Central memory CD8-positive, alpha-beta T cell (primary cell): ENCODE measurements at places on chromosomes 13 and 19.

- H3K4me3 ChIP-seq = no peak overlapping the region
- H3K36me3 ChIP-seq = no peaks in the 10 kb centered on the region
- H3K27ac ChIP-seq = no peak overlapping the region
- H3K27me3 ChIP-seq = peaks cover 23% of the 10 kb centered on the region
- H3K4me1 ChIP-seq = peaks cover 15% of the 10 kb centered on the region
- no peak for DNase-seq
These were observed 32.2 kb upstream of the TM9SF2 start for GRCh38 chr13:99469041-99469440.

DNA sequence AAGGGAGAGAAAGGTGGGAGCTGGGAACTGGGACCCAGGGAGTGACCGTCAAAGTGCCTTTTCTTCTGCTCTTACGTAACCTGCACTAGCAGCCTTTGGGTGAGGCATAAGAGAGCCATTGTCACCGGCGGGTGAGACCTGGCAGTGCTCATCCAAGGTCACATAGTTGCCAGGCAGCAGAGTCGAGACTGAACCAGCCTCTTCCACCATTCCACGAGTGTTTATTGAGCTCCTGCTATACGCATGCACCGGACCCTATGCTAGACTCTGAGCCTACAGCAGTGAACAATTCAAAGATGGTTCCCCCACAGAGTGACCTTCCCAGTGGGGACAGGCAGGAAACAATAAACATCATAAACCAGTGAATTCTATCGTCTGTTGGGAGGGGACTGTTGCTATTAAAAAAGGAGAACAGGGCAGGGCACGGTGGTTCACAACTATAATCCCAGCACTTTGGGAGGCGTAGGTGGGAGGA is 18.6 kb upstream of the STRN4 start:
- no peak for DNase-seq
- H3K4me1 ChIP-seq = peaks cover 6% of the 10 kb centered on the region
- no peaks in the 10 kb centered on the region for H3K27me3 ChIP-seq
- H3K27ac ChIP-seq = no peak overlapping the region
- H3K36me3 ChIP-seq = peaks cover 4% of the 10 kb centered on the region
- H3K4me3 ChIP-seq = no peak overlapping the region

GRCh38 chr19:11586331-11586730 is 8.9 kb upstream of the ACP5 start:
- H3K27me3 ChIP-seq = no peaks in the 10 kb centered on the region
- no peak overlapping the region for H3K27ac ChIP-seq
- H3K36me3 ChIP-seq = no peaks in the 10 kb centered on the region
- no peak for DNase-seq
- H3K4me1 ChIP-seq = peaks cover 16% of the 10 kb centered on the region

DNA sequence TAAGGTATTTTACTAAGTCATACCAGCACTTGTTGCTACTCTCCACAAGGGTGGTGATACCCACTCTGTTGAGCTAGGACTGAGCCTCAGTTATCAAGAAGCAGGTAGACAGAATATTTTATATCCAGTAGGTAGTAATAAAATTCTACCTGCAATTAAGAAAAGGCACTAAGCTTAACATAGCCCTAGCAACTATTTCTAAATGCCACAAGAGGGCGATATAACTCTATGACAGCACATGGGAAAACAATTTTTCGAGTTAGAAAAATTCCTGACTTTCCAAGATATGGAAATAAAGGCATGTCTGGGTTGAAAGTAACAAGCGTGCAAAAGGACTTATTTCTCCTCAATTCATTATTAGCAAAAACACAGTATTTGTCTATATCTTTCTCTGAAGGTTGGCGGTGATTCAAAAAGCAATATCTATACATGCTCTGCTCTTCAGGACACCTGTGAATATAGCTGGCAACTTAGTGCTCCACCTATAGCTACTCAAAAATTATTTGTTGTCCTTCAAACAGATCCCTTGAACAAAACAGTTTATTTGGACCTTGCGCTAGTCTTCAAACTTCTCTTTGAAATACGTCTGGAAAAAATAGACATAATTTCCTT is 14.7 kb downstream of the CCDC169 start:
- no peaks in the 10 kb centered on the region for H3K27me3 ChIP-seq
- H3K4me3 ChIP-seq = no peak overlapping the region
- no peak for DNase-seq
- no peaks in the 10 kb centered on the region for H3K36me3 ChIP-seq

DNA sequence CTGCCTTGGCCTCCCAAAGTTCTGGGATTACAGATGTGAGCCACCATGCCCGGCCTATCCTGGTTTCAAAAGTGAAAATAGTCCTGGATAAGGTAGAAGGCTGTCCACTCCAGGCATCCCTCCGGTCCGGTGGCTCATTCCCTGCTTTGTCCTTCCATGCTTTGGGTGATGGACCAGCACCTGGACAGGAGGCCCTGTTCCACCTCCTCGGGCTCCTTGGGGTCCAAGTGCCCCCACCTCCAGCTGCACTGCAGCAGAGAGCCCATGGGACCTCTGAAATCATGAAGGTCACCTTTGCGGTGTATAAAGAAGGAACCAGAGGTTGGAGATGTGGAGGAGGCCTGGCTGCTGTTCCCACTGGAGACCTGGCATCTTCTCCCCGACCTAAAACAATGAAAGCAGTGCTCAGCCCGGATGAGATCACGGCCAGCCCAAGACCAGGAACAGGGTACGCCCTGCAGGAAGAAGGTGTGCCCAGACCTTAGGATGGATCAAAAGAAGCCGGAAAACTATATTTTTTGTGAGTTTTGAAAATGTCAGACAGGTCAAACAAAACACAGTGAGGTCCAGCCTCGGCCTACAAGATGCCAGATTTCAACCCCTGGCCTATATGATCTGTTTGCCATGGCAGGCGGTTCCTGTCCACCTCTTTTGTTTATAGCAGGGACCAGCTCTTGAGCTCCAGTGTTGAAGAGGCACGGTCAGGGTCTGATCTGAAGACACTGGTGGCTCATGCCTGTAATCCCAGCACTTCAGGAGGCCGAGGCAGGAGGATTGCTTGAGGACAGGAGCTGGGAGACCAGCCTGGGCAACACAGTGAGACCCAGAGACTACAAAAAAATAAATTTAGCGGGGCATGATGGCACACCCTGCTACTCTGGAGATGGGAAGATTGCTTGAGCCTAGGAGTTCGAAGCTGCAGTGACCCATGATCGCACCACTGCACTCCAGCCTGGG is 5.8 kb downstream of the LSR start:
- no peak overlapping the region for H3K27ac ChIP-seq
- H3K36me3 ChIP-seq = peaks cover 19% of the 10 kb centered on the region
- H3K4me3 ChIP-seq = no peak overlapping the region
- peaks cover 4% of the 10 kb centered on the region for H3K27me3 ChIP-seq

GRCh38 chr13:34900288-34900739 is 41.8 kb upstream of the NBEA start:
- H3K27ac ChIP-seq = no peak overlapping the region
- DNase-seq = no peak
- no peaks in the 10 kb centered on the region for H3K4me1 ChIP-seq
- no peaks in the 10 kb centered on the region for H3K27me3 ChIP-seq
- H3K36me3 ChIP-seq = peaks cover 2% of the 10 kb centered on the region
- no peak overlapping the region for H3K4me3 ChIP-seq

DNA sequence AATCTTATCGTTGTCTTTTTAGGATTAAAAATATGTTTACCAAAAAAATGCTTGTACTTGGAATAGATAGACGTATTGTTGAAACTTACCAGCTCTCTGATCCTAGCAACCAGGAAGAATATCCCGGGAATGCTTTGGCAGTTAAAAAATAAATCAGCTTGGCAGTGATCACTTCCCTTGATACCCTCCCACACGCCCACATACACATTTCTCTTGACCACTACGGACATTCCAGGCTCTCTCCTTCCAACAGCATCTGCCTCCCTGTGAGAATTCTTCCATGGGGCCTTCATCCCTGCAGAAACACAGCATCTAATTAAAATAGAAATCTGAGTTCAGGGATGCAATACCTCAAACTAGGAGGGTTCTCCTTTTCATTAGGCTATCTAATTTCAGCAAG is 57.9 kb downstream of the THSD1 start:
- no peak overlapping the region for H3K4me3 ChIP-seq
- no peaks in the 10 kb centered on the region for H3K4me1 ChIP-seq
- no peak for DNase-seq

DNA sequence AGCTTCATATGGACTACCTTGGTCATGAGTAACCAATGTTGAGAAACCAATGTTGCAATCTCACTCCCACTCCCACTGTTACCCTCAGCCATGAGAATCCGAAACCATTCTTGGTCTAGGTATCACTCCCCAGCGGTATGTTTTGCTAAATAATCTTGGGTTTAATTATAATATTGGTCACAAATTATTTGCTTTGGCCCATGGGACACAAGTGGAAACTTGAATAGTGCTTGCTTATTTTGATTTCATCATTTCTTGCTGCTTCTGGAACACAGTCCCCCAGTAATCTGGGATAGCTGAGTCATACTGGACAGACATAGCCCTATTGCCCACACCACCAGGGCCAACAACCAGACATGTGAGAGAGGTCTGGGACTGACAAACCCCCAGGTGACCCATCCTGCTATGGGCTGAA is 171.6 kb upstream of the IPO5 start:
- no peak overlapping the region for H3K27ac ChIP-seq
- no peaks in the 10 kb centered on the region for H3K4me1 ChIP-seq
- no peak overlapping the region for H3K4me3 ChIP-seq
- DNase-seq = no peak
- H3K36me3 ChIP-seq = peaks cover 3% of the 10 kb centered on the region
- peaks cover 39% of the 10 kb centered on the region for H3K27me3 ChIP-seq

DNA sequence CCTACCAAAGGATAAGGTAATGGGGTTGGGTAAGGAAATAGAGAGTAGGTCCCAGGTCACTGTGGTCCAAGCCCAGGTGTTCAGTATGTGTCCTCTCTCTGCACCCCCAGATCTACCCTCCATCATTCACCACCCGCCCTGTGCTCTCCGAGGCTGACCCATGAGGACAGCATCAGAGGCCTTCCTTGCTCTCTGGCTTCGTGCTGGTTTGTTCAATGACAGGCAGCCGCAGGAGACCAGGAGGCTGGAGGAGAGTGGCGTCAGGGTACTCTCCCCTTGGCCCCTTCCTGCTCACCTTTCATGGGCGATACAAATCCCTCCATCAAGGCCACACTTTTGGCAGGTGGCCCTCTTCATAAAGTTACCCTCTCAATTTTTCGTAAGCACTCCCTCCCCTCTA is 1.7 kb downstream of the TUBA3C start:
- H3K4me3 ChIP-seq = no peak overlapping the region
- no peaks in the 10 kb centered on the region for H3K27me3 ChIP-seq
- H3K4me1 ChIP-seq = no peaks in the 10 kb centered on the region

GRCh38 chr13:97537110-97537509 is 103.1 kb downstream of the RAP2A start:
- H3K27me3 ChIP-seq = no peaks in the 10 kb centered on the region
- no peaks in the 10 kb centered on the region for H3K36me3 ChIP-seq
- H3K27ac ChIP-seq = no peak overlapping the region

- no peak overlapping the region for H3K4me3 ChIP-seq
- H3K4me1 ChIP-seq = peaks cover 50% of the 10 kb centered on the region
- peaks cover 53% of the 10 kb centered on the region for H3K36me3 ChIP-seq
These were observed 60.0 kb downstream of the RASA3 start for GRCh38 chr13:114072421-114072820.

DNA sequence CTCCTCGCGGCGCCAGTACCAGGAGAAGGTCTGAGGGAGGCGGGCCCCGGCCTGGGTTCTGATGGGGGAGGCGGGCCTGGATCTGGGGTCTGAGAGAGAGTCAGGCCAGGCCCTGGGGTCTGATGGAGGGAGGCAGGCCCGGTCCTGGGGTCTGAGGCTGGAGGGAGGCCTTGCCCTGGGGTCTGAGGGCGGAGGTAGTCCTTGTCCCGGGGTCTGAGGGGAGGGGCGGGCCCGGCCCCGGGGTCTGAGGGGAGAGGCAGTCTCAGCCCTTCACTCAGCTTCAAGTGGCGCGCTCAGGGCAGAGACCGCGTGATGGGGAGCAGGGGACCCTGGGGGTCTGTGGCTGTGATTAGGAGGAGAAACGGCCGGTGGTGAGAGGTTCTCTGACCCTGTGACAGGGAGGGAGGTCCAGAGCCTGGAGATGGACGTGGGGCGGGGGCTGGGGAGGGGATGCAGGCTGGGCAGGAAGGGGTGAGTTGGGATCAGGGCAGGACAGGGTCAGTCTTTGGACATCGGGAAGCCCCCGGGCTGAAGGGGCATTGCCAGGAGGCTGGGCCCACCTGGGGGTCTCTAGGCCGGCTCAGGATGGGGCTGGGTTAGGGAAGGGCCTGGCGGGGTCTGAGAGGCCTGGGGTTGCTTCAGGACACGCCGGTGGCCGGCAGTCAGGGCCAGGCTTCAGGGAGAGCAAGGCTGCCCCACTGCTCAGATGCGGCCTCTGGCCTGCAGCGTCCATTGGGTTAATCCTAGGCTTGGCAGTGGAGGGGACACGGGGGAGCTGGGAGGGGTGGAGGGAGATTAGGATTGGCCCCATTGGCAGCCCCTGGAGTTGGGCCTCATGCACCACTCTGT is 18.7 kb downstream of the HCN2 start:
- no peak overlapping the region for H3K27ac ChIP-seq
- H3K4me3 ChIP-seq = no peak overlapping the region
- H3K4me1 ChIP-seq = peaks cover 17% of the 10 kb centered on the region
- DNase-seq = no peak

GRCh38 chr19:35777086-35777841 is 1.9 kb downstream of the ARHGAP33 start:
- H3K4me1 ChIP-seq = peaks cover 25% of the 10 kb centered on the region
- H3K4me3 ChIP-seq = no peak overlapping the region
- H3K27ac ChIP-seq = no peak overlapping the region
- peaks cover 4% of the 10 kb centered on the region for H3K36me3 ChIP-seq
- DNase-seq = no peak

- no peaks in the 10 kb centered on the region for H3K36me3 ChIP-seq
- DNase-seq = no peak
- H3K27me3 ChIP-seq = no peaks in the 10 kb centered on the region
- no peak overlapping the region for H3K4me3 ChIP-seq
- H3K4me1 ChIP-seq = no peaks in the 10 kb centered on the region
These were observed 1301.5 kb upstream of the ATXN8OS start for GRCh38 chr13:68806125-68806524.

GRCh38 chr19:17881701-17882100 is 10.0 kb downstream of the SLC5A5 start:
- no peak overlapping the region for H3K4me3 ChIP-seq
- no peak overlapping the region for H3K27ac ChIP-seq
- DNase-seq = no peak
- H3K4me1 ChIP-seq = no peaks in the 10 kb centered on the region
- H3K27me3 ChIP-seq = no peaks in the 10 kb centered on the region

DNA sequence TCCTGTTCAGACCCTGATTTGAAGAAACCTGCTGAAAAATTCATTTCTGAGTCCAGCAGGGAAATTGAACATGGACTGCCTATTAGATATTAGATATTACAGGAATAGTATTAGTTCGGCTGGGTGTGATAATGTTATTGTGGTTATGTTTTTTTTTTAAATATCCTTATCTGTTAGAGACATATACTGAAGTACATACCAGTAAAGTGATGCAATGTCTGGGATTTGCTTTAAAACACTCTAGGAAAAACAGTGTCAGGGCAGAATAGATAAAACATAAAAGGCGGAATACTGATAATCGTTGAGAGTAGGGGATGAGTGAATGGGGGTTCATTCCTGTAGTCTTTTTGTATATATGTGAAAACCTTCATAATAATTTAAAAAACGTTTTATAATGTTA is 28.7 kb upstream of the AMER2 start:
- peaks cover 54% of the 10 kb centered on the region for H3K27me3 ChIP-seq
- no peak overlapping the region for H3K27ac ChIP-seq
- no peaks in the 10 kb centered on the region for H3K4me1 ChIP-seq
- no peaks in the 10 kb centered on the region for H3K36me3 ChIP-seq
- DNase-seq = no peak
